K562 (cell line): ENCODE measurements at places on chromosomes 5 and 9. TPM values are rescaled to one million over a fixed set of nuclear protein-coding genes. Genes with fewer than 3 reads are reported as not detected.
A peak's percentile ranks its signal among the peaks of the same experiment; 100 is the strongest.

GRCh38 chr5:155485386-155485785 lies 471.8 kb downstream of the KIF4B start:
- DNase-seq = no peak
- no peaks in the 10 kb centered on the region for H3K4me1 ChIP-seq
- no peak overlapping the region for H3K27ac ChIP-seq
- no peaks in the 10 kb centered on the region for H3K36me3 ChIP-seq
- H3K4me3 ChIP-seq = no peak overlapping the region

DNA sequence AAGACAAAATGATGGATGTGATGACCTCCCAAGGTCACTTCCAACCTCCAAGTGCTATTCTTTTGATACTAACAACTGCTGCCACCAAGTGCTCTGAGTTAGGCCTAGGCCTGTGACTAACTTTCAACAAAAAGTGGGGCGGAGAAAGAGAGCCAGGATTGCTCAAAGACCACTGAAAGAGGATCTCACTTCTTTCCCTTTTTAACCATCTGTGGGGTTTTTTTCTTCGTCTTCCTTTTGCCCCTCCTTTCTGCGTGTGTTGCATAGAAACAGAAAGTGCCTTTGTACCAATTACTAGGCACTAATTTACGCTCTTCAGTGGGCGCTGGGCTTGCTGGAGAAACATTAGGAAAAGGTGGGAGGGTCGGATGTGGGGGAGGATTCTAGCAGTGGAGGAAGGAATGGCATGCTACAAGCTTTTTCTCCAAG lies 8.0 kb downstream of the KLF9 start:
- no peaks in the 10 kb centered on the region for H3K27me3 ChIP-seq
- no peak for DNase-seq
- H3K36me3 ChIP-seq = no peaks in the 10 kb centered on the region
- no peak overlapping the region for H3K4me3 ChIP-seq

The PCSK1 gene
- total RNA-seq = not detected in 2 replicates

- H3K4me3 ChIP-seq = no peak overlapping the region
- H3K27ac ChIP-seq = no peak overlapping the region
- DNase-seq = no peak
- H3K4me1 ChIP-seq = no peaks in the 10 kb centered on the region
- H3K36me3 ChIP-seq = no peaks in the 10 kb centered on the region
Measured at GRCh38 chr9:134629586-134630392, 11.8 kb upstream of the COL5A1 start.

The GABRB2 gene
- total RNA-seq = not detected in 2 replicates

- peak overlapping the region; percentile 92 for H3K27ac ChIP-seq
- H3K4me1 ChIP-seq = peaks cover 49% of the 10 kb centered on the region
- no peaks in the 10 kb centered on the region for H3K36me3 ChIP-seq
- no peak overlapping the region for H3K4me3 ChIP-seq
Measured at GRCh38 chr5:113043491-113043931, 66.9 kb downstream of the DCP2 start.

DNA sequence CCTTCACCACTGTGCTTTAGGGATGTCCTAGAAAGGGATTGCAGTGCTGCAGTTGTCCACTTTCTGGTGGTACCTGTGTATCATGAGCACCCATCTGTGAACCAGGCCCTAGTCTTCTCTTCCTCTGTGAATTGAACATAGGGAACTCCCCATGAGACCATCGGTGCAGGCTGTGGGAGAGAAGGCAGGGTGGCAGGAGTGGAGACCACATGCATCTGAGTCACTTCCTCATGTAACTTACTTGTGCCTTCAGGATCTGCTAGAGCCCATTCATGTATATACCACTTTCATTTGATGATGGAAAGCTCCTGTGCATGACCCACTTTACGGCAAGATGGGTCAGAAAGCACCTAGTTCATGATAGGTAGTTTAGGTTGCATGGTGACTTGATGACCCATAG lies 478.1 kb upstream of the CDH9 start:
- no peaks in the 10 kb centered on the region for H3K27me3 ChIP-seq
- H3K4me1 ChIP-seq = no peaks in the 10 kb centered on the region
- no peak for DNase-seq
- no peak overlapping the region for H3K27ac ChIP-seq
- no peaks in the 10 kb centered on the region for H3K36me3 ChIP-seq
- no peak overlapping the region for H3K4me3 ChIP-seq

The STPG3 gene
- not detected in 2 replicates for total RNA-seq

- peaks cover 35% of the 10 kb centered on the region for H3K27me3 ChIP-seq
- H3K4me1 ChIP-seq = peaks cover 8% of the 10 kb centered on the region
- no peaks in the 10 kb centered on the region for H3K36me3 ChIP-seq
- DNase-seq = no peak
Measured at GRCh38 chr5:73415171-73415570, 33.4 kb downstream of the FOXD1 start.

The IFNB1 gene
- total RNA-seq = not detected in 2 replicates

DNA sequence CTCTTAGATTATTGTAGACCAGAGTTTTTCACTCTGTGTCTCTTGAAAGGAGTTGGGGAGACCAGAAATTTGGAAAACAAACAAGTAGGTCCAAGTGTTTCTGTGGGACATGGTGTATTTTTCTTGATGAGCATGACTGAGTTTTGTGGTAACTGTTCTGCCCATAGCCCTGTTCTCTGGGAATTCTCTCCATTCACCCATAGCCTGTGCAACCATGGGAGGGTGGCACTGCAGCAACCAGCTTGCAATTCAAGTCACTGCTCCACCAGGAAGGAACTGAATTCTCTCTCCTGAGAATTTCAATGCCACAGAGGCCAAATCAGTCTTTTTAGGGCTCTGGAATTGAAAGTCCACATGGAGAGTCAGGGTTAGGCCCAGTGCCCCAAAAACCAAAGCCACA lies 475.3 kb upstream of the TRPC7 start:
- no peaks in the 10 kb centered on the region for H3K27me3 ChIP-seq
- no peak for DNase-seq
- H3K27ac ChIP-seq = no peak overlapping the region
- no peaks in the 10 kb centered on the region for H3K36me3 ChIP-seq
- H3K4me3 ChIP-seq = no peak overlapping the region

The RNF44 gene
- 64.0 and 82.6 TPM in 2 replicates for total RNA-seq

The PCDHGC3 gene
- total RNA-seq = 0.07 and 0.20 TPM in 2 replicates

DNA sequence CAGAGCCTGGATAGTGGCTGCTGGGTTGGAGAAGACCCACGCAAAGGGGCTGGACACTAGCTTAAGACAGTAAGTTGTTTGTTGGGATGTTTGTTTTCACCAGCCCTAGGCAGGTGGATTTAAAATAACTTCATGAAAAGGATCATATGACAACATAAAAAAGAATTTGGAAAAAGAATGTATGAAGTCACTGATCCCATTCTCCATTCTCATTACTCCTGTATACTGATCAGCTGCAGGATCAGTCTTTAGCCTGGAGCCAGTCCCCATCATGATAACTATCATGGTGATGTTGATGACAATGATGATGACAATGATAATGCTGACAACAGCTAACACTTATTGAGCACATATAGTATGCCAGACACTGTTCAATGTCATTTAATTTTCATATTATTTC lies 92.1 kb upstream of the IFNE start:
- DNase-seq = no peak
- no peaks in the 10 kb centered on the region for H3K36me3 ChIP-seq
- H3K27ac ChIP-seq = no peak overlapping the region
- no peak overlapping the region for H3K4me3 ChIP-seq
- no peaks in the 10 kb centered on the region for H3K4me1 ChIP-seq

DNA sequence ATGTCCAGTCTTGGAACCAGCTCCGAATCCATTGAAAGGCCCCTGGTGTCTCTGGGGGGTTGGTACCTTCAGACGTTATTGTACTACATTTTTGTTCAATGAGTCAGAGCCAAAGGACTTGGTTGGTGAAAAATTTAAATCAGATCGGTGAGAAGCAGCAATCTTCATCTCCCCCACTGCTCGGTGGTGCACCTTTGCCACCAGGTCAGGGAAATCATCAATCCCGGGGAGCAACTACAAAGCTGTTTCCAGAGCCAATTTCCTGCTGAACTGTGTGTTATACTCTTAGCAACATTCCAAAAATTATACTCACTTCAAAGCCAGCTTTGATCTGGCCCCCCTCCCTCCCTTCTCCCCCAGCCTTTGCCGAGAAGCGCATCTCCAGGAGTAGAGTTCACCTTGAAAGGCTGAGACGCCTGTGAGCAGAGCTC lies 375.2 kb upstream of the WWC1 start:
- H3K4me3 ChIP-seq = no peak overlapping the region
- DNase-seq = no peak
- H3K27ac ChIP-seq = no peak overlapping the region
- H3K4me1 ChIP-seq = no peaks in the 10 kb centered on the region

The GPR150 gene
- not detected in 2 replicates for total RNA-seq

GRCh38 chr5:127311781-127312525 lies 21.4 kb downstream of the MEGF10 start:
- H3K27ac ChIP-seq = no peak overlapping the region
- DNase-seq = no peak

GRCh38 chr5:156641686-156642085 lies 208.4 kb upstream of the PPP1R2B start:
- no peaks in the 10 kb centered on the region for H3K4me1 ChIP-seq
- H3K27me3 ChIP-seq = no peaks in the 10 kb centered on the region
- H3K4me3 ChIP-seq = no peak overlapping the region
- DNase-seq = no peak
- H3K27ac ChIP-seq = no peak overlapping the region

The PRR16 gene
- total RNA-seq = 4.9 and 7.6 TPM in 2 replicates

GRCh38 chr5:171816666-171817065 lies 31.0 kb downstream of the SMIM23 start:
- no peak overlapping the region for H3K27ac ChIP-seq
- no peaks in the 10 kb centered on the region for H3K4me1 ChIP-seq
- no peak for DNase-seq
- H3K36me3 ChIP-seq = no peaks in the 10 kb centered on the region
- no peak overlapping the region for H3K4me3 ChIP-seq
- H3K27me3 ChIP-seq = peaks cover 15% of the 10 kb centered on the region

DNA sequence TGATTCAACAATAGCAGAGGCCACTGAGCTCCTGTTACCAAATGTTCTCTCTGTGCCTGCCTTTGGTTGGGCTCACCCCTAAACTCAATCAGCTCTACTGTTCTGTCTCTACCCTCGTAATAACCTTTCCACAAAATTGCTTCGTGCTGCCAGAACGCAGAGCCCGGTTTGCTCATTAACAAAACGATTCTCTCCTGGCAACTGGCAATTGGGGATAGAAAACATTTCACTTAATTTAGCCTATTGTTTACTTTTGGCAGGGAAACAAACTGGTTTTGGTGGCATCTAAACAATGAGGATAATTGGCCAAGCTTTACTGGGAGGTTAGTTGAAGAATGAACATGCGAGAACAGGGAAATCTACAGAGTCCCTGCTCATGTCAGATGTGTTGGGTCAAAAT lies 56.6 kb downstream of the SLC28A3 start:
- no peaks in the 10 kb centered on the region for H3K27me3 ChIP-seq

DNA sequence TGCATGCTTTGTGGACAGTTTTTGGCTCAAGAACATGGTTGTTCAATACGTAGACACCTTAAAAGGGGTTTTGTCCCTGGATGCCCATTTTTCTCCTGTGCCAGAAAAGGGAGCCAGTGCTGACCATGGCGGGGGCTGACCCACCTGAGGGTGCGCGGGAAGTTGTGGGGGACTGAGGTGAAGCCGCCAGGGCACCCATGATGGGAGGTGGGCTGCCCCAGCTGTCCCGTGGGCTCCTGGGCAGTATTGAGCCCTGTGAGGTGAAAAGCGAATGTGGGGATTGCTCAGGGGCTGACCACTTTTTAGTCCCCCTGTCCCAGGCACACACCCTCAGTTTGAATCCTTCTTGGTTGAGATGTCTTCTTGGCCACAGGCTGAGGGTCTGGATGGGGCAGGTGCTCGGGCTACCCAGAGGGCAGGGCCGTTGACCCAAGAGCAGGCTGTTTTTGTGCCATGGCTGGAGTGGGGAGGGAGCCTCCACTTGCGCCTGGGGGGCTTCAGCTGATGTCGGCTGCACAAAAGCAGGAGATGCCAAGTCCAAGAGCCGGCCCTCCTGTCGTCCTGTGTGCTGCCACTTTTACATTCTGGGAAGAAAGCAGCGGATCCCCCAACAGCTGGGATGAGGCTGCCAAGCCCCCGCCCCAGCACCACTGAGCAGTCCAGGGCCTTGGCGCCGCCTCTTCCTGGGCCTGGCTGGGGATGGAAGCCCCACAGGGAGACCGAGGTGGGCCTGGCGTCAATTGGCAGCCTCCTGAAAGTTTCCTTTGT lies 120.1 kb downstream of the WNK2 start:
- H3K27ac ChIP-seq = no peak overlapping the region
- peaks cover 86% of the 10 kb centered on the region for H3K27me3 ChIP-seq
- no peaks in the 10 kb centered on the region for H3K36me3 ChIP-seq

The AKNA gene
- 16.9 and 20.5 TPM in 2 replicates for total RNA-seq

DNA sequence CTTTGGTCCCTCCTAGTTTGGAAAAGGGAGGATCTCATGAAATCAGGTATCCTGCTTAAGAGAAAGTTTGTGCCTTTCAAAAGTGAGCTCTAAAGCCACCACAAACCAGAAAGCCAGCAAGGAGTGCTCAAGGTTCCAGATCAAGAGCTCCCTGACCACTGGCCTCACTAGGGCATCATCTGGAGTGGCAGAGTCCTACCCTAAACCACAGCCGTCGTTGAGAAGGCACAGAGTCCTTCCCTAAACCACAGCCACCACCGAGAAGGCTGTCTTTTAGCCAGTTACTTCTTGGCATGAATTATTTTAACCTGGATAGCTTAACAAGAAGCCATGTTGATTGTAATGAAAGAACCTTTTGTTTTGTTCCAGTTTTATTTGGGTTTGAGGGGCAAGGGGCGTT lies 102.9 kb downstream of the FRMD3 start:
- H3K4me3 ChIP-seq = no peak overlapping the region
- H3K4me1 ChIP-seq = no peaks in the 10 kb centered on the region
- DNase-seq = no peak
- no peaks in the 10 kb centered on the region for H3K36me3 ChIP-seq
- H3K27me3 ChIP-seq = no peaks in the 10 kb centered on the region
- H3K27ac ChIP-seq = no peak overlapping the region

GRCh38 chr5:156367597-156367996 lies 40.6 kb downstream of the SGCD start:
- no peak overlapping the region for H3K4me3 ChIP-seq
- no peak overlapping the region for H3K27ac ChIP-seq
- no peaks in the 10 kb centered on the region for H3K36me3 ChIP-seq
- H3K4me1 ChIP-seq = no peaks in the 10 kb centered on the region

- no peak overlapping the region for H3K27ac ChIP-seq
- no peaks in the 10 kb centered on the region for H3K36me3 ChIP-seq
- DNase-seq = no peak
- H3K4me3 ChIP-seq = no peak overlapping the region
- no peaks in the 10 kb centered on the region for H3K27me3 ChIP-seq
Measured at GRCh38 chr9:2241461-2241835, 226.3 kb downstream of the SMARCA2 start.

The IL9 gene
- total RNA-seq = not detected in 2 replicates

- H3K36me3 ChIP-seq = no peaks in the 10 kb centered on the region
- no peak for DNase-seq
- no peaks in the 10 kb centered on the region for H3K27me3 ChIP-seq
- H3K27ac ChIP-seq = no peak overlapping the region
- no peak overlapping the region for H3K4me3 ChIP-seq
Measured at GRCh38 chr5:40404613-40405012, 275.1 kb upstream of the PTGER4 start.

GRCh38 chr9:13296972-13297371 lies 17.5 kb upstream of the MPDZ start:
- H3K4me3 ChIP-seq = no peak overlapping the region
- no peaks in the 10 kb centered on the region for H3K36me3 ChIP-seq
- H3K27me3 ChIP-seq = no peaks in the 10 kb centered on the region
- no peaks in the 10 kb centered on the region for H3K4me1 ChIP-seq
- H3K27ac ChIP-seq = no peak overlapping the region
